ENCODE measurements at places on chromosomes 6 and 20.

- peak; percentile 44 for DNase-seq
Observed at GRCh38 chr20:8389381-8390036, 257.4 kb downstream of the PLCB1 start.

GRCh38 chr6:52519618-52520017 is 57.2 kb downstream of the TRAM2 start:
- no peak for DNase-seq

- no peak for DNase-seq
Observed at GRCh38 chr6:35973670-35974222, 50.7 kb downstream of the SLC26A8 start.

DNA sequence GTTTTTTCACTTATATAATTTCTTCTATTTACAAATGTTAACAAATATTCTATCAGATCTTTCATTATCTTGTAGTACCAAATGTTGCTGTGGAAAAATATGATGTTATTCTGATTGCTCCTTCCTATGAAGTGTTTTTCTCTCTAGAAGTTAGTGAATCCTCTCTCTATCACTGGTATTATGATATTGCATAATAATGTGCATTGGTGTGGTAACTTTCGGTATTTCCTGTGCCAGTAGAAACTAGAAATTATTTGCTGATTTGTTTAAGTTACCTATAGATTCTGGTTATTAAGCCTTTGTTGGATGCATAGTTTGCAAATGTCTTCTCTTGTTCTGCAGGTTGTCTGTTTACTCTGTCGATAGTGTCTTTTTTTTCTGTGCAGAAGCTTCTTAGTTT is 342.5 kb downstream of the CENPW start:
- no peak for DNase-seq

GRCh38 chr6:124927806-124928205 is 34.4 kb upstream of the RNF217 start:
- DNase-seq: no peak

GRCh38 chr6:27374824-27375612 is 13.5 kb upstream of the ZNF391 start:
- DNase-seq: peak; percentile 84

GRCh38 chr6:33441457-33441856 is 12.9 kb upstream of the ZBTB9 start:
- no peak for DNase-seq

GRCh38 chr6:39137245-39137644 is 22.3 kb upstream of the SAYSD1 start:
- no peak for DNase-seq

- DNase-seq: no peak
Observed at GRCh38 chr20:35232575-35232974, 6.1 kb downstream of the MMP24 start.

DNA sequence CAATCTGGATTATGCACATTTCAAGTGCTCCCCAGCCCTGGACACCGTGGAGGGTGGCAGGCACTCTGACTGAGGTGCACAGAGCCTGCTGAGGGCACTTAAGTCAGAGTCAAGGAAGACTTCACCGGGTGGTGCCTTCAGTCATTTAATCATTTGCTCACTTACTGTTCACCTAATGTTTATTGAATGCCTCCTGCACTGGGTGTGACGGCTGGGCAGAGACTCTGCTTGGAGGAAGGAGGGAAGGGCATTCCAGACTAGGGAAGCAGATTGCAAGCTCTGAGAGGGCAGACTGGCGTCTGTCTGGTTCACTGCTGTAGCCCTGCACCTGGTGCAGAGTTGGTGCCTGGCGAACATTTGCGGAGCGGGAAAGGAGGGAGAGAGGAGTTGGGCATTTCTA is 54.2 kb upstream of the FAM83D start:
- no peak for DNase-seq

DNA sequence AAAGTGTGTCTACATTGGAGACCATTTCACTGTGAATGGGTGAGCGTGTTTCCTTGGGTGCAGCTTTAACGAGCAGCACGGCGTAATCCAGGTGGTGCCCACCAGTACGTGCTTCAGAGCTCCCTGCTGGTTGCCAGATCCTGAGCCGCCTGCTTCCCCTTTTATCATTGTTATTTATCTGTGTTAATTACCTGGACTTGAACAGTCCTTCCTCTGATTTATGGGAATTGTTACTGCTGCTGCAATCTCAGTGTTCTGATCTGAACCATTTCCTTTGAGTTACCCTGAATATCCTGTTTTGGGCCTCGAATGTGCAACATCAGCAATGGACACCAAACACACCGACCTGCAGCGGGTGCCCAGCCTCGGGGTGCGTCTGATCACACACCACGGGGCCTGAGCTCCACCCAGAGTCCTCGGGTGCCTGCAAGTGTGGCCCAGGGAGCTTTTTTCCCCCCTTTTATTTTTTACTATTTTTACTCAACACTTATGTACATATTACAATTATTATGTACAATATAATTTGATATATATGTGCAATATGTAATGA is 81.3 kb downstream of the RPP40 start:
- no peak for DNase-seq

DNA sequence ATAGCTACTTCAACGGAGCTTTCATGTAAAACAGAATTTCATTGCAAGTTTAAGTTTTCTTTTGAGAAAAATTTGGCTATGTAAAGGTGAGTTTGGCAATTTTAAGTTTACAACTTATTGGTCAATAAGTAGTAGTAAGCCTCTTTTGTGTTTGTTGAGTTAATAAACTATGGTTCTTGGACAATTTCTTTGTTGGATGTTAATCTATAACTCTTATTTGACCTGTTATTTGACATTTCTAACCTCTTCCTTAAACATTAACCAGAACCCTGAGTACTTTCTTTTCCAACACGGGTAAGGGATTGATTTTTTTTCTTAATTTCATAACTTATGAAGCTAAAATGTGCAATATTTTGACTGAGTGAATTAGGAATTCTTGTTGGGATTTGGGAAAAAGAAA is 354.4 kb downstream of the PRKN start:
- DNase-seq: no peak

DNA sequence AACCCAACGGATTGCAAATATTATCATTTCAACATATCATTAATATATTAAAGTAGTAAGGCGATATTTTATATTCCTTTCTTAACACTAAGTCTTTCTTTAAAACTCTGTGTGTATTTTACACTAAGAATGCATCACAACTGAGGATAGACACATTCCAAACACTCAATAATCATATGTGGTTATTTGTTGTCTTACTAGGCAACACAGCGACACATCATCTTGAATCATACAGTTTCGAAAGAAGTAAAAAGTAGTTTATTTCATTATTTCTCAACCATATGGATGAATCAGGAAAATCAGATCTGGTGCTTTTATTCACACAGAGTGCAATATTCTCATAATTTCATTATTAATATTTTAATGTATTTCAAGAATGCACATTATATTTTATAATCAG is 662.4 kb downstream of the EPHA7 start:
- no peak for DNase-seq

- peak; percentile 51 for DNase-seq
Observed at GRCh38 chr6:28258877-28259777, at the start of gene NKAPL. TSS of gene NKAPL (plus strand) at chr6:28259297. CDS start at chr6:28259372, 75 bp downstream.

GRCh38 chr6:90026216-90026615 is 131.9 kb downstream of the GJA10 start:
- no peak for DNase-seq

- DNase-seq: no peak
Observed at GRCh38 chr6:35036059-35036827, 104.9 kb downstream of the TCP11 start.

DNA sequence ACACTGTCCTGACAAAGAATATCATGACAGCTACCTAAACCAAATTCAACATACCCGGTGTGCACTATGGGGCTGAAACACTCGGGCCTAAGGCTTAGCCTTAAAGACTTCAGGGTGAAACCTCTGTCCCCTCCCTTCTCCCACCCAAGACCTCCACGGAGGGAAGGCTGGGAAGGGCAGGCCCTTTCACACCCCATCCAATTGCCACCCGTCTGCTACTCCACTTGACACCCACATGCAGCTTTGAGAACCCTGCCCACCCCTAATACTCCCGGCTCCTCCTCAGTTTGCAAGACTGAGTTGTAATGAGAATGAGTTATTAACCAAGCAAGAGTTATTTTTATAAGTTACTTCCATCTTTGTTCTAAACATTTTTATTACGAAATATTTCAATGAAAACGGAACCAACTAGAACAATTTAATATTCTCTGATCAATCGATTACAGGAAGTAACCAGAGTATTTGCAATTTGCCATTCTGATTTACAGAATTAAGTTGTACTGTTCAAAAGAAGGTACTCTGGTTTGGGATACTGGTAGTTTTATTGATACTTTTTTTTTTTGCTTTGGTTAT is 3.7 kb downstream of the TAF4 start:
- no peak for DNase-seq

- DNase-seq: no peak
Observed at GRCh38 chr20:11791835-11792567, 125.7 kb upstream of the BTBD3 start.

GRCh38 chr6:34791701-34792604 is at the start of gene BLTP3A:
TSS of gene BLTP3A (plus strand) at chr6:34792083. CDS start at chr6:34792251, 168 bp downstream.
- DNase-seq: peak; percentile 79

GRCh38 chr6:99080191-99080590 is 132.4 kb upstream of the FBXL4 start:
- DNase-seq: no peak

- peak; percentile 3 for DNase-seq
Observed at GRCh38 chr20:25389858-25390537, 637 bp downstream of the ABHD12 start.

GRCh38 chr6:13355043-13355945 is 27.0 kb upstream of the TBC1D7 start:
- DNase-seq: peak; percentile 31

DNA sequence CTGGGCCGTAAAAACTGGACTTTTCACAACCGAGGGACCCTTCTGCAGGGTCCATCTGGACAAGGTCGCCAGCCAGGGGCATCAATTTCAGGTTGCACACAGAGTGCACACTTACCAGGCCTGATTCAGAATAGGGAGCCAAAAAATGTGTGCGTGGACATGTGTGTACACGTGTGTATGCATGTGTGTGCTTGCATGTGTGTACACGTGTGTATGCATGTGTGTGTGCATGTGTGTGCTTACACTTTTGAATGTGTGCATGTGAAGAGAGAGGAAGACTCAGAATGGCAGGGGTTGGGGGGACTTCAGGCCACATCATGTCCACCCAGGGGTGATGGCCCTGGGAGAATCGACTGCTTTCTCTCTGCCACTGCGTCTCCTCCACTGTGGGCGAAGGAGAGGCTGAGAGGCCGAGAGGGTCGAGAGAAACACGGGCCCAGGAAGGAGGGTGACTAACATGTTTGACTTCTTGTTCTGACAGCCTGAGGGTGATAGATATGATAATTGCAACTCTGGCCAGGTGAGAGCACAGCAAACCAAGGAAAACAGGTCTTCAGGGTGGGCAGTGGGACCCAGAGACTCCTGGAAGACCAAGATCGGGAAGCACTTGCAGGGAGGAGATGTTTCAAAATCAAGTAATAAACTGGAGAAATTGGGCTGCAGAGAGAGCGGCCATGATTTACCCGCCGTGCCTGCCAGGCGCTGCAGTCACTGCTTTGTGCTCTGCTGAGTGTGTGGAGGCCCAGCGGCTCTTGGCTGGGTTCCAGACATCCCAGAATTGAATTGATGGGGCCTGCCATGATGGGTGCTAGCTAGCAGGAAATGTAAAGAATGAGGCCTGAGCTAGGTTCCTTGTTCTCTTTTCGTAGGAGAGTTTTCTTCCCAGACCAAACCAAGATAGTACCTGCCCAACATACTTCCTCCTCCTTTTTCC is 310.8 kb downstream of the QKI start:
- DNase-seq: no peak

DNA sequence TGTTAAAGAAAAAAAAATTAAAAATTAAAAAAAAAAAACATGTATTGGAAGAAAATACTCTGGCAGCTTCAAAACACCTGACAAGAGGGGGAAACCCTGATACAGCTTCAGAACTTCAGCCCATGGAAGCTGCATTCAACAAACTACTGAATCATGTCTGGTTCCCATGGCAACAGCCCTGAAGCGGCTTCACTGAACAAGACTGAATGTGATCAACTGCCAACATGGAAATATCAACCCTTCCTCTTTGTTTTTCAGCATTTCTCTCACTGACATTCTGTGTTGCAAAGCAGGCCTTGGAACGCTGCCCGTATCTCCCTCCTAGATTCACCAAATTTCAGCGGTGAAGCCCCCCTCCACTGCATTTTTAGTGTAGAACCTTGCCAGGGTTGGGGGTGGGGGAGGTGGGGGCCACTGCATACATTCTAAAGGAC is 91.3 kb upstream of the SHLD1 start:
- DNase-seq: peak; percentile 39

DNA sequence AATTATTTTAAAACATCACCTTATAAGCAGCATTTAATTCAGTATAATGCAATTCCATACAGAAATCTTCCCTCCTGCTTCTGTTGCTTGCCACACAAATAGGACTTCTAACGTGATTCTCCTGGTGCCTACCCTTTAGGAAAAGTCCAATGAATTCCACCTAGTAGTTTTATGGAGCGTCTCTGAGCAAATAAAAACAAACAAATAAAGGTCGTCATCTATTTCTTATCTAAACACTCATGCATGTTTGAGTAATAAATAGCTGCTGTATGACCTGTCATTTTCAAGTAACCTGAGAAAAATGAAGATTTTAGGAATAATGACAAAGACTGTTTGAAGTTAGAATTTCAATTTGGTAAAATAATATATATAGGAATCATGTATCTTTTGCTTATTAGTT is 102.7 kb downstream of the BMP5 start:
- DNase-seq: no peak

- no peak for DNase-seq
Observed at GRCh38 chr6:145685932-145686331, 49.4 kb downstream of the EPM2A start.

DNA sequence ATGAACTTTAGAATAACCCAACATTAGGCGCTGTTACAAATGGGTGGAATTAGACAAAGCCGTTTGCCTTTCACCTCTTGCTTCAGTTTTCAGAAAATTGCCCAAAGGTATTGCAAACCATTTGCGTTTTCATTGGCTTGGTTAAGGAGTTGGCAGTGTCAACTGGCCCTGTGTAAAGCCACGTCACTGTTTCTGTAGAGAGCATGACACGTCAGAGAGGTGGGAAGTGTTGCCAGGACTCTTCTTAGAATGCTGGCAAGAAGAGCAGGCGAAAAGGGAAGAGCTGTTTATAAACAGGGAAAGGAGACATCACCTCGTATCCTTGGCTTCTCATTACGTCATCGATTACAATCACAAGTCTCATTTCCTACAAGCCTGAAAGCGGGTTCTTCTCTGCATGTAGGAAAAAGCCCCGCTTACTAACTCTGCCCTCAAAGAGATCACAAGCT is 4.2 kb upstream of the IRF4 start:
- DNase-seq: no peak

- DNase-seq: no peak
Observed at GRCh38 chr20:10540636-10541493, 105.8 kb downstream of the SLX4IP start.

- no peak for DNase-seq
Observed at GRCh38 chr6:143515061-143515760, 3.7 kb upstream of the FUCA2 start.

DNA sequence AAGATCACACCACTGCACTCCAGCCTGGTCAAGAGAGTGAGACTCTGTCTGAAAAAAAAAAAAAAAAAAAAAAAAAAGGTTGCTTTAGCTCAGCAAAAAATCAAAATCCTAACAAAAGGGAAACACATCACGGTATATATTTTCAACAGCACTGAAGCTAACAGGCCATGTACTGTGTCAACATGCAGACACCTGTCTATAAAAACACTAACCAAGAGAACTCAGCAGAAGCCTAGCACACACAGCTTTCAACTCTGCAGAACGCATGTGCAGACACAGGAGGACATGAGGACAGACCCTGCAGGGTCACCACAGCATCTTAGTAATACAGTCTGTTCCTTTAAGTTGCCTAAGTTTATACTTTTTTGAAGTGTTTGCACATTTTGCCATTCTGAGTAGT is 13.5 kb downstream of the NINL start:
- DNase-seq: no peak

Data from CD4-positive, alpha-beta T cell treated with Interleukin-1 beta for 1 hour (primary cell).